CD8-positive, alpha-beta memory T cell (primary cell): ENCODE measurements at places on chromosomes 4 and X.

GRCh38 chr4:131499141-131499873, 1649.8 kb upstream of the PCDH10 start:
- no peak for DNase-seq

- DNase-seq = no peak
Observed at GRCh38 chr4:87179751-87180150, 40.7 kb downstream of the KLHL8 start.

DNA sequence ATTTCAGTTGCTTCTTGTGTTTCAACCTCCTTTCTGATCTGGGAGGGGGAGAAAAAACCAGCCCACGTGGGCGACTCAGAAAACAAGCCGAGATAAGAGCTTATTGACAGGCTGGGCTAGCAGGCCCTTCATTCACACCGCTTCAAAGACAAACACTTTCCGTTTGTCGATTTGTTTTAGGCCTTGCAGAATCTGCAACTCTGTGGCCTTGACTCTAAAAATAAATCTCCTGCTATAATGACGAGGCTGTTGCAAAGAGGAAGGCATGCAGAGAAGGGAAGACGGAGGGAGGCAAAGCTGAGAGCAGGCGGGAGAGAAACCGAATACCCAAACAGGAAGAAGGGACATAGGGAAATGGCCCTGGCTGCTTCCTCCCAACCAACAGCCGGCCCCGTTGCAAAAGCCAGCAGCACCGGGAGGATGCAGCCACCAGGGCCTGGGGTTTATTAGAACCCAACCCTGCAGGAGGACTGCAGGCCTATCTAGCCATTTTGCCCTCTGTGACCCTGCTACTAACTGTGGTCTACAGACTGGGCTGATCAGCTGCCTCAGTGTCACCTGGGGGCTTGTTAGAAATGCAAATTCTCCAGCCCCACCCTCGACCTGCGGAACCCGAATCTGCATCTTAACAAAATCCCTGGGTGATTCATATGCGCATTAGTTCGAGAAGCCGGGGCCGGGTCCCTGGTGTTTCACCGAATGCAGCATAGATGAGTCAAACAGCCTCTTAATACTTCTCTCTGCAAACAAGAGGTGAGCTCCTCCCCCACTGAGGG, 325.5 kb downstream of the BCOR start:
- DNase-seq = peak; percentile 30

DNA sequence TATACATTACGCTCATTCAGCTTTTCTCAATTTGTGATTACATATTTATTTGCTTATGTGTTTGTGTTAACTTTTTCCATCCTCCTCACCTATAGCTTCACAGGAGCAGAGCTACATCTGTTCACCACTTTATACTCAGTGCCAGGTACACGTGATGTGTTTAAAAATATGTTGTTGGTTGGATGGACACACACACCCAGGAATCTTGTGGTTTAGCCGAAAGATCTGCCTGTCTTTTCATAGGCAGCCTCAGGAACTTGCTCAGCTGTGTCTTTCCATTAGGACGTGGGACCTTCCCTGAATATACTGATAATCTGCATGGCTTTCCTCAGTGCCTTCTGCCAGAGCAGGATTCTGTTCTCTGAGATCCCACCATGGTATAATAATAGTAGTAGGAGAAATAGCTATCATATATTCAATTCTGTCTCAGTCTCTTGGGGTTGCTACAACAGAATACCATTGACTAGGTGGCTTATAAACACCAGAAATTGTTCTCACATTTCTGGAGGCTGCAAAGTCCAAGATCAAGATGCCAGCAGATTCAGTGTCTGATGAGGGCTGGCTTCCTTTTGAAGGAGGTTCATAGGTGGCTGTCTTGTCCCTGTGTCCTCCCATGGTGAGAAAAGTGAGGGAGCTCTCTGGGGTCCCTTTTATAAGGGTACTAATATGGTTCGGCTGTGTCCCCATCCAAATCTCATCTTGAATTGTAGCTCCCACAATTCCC, 50.0 kb upstream of the SOD3 start:
- no peak for DNase-seq

DNA sequence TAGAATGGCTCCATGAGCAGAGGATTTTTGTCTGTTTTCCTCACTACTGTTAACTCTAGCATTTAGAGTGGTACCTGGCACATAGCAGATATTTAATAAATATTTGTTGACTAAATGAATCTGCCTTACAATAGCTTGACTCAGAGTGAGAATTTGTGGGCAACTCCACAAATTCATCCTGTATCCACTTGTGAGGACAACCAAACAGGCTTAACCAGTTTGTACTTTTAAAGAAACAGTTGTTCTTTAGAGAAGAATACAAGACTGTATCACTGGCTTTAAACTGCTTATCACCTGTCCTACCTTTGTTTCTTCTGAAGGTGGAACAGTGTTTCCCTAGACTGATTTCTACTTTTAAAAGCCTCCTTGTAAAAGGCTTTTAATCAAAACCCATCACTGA, 141.3 kb upstream of the SH3RF1 start:
- DNase-seq = no peak
